ENCODE measurements at places on chromosomes 3 and 15.

GRCh38 chr15:60017538-60018520 is 13.7 kb downstream of the FOXB1 start:
- peak; percentile 94 for DNase-seq

DNA sequence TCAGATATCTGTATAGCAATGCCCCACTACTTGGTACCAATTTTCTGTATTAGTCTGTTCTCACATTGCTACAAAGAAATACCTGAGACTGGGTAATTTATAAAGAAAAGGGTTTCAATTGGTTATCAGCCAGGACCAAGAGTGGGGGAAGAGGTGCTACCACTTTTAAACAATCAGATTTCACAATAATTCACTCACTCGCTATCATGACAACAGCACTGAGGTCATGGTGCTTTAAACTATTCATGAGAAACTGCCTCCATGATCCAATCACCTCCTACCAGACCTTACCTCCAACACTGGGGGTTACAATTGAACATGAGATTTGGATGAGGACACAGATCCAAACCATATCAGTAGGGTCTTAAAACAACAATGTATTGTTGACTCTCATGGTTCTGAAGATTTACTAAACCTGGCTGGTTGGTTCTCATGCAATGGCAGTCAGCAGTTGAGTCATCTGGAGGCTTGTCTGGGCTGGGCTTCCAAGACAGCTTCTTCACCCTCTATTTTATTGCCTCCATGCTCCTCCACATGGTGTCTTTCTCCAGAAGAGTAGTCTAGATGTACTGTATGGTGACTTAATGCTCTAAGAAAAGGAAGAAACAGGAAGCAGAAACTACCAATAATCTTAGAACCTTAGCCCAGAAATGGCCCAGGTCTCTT is 21.2 kb upstream of the TM4SF4 start:
- no peak for DNase-seq

DNA sequence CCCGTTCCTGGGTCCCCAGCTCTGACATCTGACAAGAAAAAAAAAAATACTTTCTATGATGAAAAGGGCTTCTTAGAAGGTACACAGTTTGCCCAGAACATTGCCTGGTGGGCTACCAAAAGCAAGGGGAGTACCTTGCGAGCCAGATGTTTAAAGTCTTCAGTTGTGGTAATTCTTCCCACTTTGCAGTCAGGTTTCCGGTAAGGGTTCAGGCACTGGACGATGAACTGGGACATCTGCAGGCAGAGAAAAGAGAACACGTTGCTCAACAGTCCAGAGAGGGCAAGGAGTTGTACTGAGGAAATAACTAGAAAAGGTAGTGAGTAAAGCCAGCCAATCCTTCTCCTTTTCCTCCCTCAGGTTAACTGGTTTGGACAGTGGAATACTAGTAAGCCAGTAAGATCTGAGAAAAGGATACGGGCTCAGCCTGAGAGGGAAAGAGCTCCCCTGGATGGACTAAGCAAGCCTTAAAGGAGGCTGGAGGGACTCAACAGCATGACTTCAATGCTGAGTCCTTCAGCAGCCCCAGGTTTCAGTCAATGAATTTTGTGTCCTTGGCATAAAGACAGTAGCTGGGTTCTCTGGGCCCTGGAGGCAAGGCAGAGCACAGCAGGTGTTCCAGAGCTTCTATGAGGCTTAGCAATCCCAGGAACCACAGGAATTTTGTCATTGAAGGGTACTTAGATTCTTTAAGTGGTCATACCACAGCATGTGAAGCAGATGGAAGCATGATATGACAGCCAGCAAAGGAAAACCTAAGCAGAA is 38.2 kb downstream of the NBEAL2 start:
- DNase-seq = no peak

GRCh38 chr3:137514853-137515252 is 249.3 kb upstream of the SOX14 start:
- no peak for DNase-seq

DNA sequence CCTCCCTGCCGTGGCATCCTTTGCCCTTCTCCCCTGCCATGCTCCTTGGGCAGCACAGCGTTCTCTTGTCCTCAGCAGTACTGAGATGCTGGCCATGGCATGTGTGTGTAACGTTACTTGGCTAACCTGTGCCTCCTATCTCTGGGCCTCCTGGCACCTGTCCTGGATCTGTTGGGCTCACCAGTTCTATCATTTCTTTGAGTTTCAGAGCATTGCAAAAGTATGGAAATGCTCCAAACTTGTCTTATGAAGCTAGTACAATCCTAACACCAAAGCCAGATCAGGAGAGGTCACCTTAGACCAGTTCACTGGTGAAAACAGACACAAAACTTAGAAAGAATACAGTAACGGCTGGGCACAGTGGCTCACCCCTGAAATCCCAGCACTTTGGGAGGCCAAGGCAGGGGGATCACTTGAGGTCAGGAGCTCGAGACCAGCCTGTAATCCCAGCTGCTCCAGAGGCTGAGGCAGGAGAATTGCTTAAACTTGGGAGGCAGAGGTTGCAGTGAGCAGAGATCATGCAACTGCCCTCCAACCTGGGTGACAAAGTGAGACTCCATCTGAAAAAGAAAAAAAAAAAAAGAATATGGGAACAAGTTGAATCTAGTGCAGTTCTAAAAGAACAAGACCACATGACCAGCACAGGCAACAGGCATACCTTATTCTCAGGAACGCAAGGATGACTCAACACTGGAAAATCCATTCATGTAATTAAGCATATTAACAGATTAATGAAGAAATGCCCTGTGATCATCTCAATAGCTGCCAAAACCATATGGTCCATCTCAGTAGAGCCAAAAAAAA is 62.4 kb upstream of the TRPM1 start:
- no peak for DNase-seq

DNA sequence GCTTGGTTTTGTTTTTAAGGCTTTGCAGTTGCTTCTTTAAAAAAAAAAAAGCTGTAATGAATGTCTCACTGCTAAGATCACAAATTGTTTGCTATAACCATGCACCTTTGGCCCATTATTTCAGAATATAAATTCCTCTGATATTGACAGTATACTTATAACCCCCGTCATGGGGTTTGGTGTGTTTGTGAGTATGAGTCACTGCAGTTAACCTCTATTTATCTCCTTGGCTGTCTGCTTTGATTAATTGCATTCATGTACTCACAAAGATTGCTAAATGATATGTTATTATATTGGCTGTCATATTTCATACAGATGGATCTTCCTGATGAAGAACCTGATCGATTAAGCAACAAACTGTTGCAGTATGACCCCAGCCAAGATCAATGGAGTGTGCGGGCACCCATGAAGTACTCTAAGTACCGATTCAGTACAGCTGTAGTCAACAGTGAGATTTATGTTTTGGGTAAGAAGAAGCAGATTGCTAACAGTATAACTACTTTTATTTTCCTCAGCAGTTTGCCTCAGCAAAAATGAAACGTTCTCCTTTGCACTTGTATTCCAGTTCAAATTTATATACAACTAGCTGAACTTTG is 14.9 kb downstream of the KBTBD12 start:
- DNase-seq = no peak

- no peak for DNase-seq
These were observed 42.9 kb downstream of the SCN5A start for GRCh38 chr3:38606561-38606960.

GRCh38 chr3:21654662-21655061 is 96.3 kb downstream of the ZNF385D start:
- no peak for DNase-seq

- no peak for DNase-seq
These were observed 32.2 kb downstream of the CFAP20DC start for GRCh38 chr3:59017617-59017984.

DNA sequence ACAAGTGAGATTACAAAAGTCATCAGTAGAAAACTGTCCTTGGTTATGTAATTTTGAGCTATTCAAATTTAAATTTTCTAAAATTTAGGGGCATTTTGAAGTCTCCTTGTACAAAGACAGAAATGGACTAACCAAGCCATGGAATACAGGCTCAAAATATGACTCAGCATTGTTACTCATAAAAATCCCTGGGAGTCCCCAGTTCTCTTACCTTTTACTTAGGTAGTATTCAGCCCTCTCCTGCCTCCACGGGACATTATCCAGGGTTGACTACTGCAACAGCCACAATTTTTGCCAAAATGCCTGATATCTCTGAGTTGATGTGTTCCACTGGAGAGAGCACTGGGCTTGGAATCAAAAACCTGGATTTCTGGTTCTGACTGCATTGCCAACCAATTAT is 25.0 kb downstream of the CLDN18 start:
- no peak for DNase-seq

DNA sequence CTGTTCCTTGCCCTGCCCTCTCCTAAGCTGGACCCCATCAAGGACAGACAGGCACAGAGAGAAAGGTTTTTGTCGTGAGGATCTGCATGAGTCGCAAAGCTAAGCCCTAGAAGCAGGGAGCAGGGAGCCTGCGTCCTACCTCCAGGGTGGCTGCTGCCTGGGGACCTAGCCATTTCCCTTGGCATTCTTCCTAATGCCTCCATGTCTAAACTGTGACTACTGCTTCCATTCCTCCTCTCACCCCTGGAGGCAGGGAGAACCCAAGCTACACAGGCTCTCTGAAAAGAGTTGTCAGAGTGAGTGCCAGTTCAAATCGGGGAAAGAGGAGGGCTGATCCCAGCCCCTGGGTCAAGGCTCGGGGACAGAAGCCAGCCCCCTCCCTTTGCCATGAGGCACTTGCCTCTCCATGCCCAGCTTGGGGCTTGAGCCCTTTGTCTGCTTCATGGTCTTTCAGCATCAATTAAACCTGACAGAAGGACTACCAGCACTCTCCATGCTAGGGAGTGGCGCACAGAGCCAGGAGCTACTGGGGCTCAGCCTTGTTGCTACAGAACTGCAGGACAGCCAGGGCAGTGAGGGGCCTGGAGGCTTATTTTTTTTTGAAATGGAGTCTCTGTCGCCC is 2.4 kb downstream of the GCHFR start:
- no peak for DNase-seq
